ENCODE measurements at places on chromosomes 2 and 18.

DNA sequence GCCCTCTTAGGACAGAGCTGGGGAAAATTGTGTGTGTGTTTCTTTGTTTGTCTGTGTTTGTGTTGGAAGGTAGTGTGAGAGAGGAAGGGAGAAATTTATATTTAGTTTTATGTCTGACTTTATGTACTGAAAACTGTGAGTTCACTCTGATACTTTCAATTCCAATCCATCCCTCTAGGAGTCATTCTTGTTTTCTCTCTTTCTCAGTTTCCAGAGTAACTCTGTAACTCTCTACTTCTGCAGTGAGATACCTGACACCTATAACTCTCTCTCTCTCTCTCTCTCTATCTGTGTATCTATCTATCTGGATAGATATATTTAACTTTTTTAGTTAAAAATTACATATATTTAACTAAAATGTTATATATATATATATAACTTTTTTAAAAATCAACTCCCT, 128.7 kb downstream of the UBR3 start:
- DNase-seq, result no peak

DNA sequence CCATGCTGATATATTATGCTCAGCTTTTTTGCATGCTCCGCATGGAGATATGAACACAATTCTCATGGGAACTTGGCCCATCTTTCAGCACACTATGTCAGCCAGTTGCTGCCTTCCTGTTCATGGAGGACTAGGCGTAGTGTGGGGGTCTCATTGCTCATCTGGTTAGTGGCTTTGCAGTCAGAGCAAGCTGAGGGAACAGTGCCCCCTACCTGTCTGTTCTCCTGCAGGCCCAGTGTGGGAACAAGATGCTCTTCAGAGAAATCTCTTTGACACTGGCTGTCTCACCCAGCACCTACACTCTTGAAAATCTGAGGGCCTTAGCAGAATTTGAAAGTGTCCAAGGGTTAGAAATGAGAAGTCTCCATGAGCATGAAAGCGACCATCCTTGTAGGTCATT, 47.1 kb downstream of the SPTBN1 start:
- peak; percentile 64 for DNase-seq

DNA sequence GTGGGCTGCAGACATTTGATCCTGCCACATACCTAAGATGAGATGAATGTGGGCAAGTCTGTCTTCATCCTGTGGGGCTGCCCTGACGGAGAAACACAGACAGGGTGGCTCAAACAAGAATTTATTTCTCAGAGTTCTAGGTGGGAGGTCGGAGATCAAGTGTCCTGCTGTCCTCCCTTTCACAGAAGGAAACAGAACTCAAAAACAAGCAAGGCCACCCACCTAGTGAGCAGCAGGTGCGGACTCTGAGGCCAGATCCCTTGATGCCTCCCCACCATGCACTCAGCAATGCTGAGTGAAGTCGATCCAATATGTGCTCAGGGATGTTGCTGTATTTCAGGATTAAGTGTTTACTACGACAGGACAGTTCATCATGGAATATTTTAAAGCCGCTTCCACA, 63.0 kb upstream of the SNTG2 start:
- no peak for DNase-seq

- DNase-seq, result peak; percentile 76
Observed at GRCh38 chr2:88187038-88187676, 17.0 kb downstream of the THNSL2 start.

DNA sequence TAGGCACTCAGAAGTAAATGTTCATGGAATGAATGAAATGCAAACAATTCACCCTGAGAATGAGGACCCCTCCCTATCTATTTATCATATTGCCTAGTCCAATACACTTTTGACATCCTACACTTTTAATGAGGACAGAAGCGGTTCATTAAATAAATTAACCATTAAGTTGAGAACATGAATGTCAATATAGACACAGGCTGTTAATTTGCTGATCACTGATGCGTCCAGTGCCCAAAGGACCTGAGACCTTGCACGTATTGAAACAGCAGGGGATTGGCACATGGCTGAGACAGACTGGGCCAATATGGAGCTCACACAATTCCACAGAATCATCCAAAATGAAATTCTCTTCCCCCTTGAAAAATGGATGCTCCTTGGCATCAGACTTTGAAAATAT, 430.0 kb downstream of the SLC4A3 start:
- DNase-seq, result no peak

Data from activated naive CD4-positive, alpha-beta T cell treated with anti-CD3 and anti-CD28 coated beads for 36 hours (primary cell).